Activated naive CD8-positive, alpha-beta T cell treated with anti-CD3 and anti-CD28 coated beads, Interleukin-2, amount 50 U/mL, for 16 hours (primary cell): ENCODE measurements at places on chromosomes 4 and X.

- no peak for DNase-seq
Measured at GRCh38 chrX:104189837-104190236, 23.6 kb downstream of the FAM199X start.

- DNase-seq = no peak
Measured at GRCh38 chr4:121370729-121371325, 10.0 kb downstream of the QRFPR start.

DNA sequence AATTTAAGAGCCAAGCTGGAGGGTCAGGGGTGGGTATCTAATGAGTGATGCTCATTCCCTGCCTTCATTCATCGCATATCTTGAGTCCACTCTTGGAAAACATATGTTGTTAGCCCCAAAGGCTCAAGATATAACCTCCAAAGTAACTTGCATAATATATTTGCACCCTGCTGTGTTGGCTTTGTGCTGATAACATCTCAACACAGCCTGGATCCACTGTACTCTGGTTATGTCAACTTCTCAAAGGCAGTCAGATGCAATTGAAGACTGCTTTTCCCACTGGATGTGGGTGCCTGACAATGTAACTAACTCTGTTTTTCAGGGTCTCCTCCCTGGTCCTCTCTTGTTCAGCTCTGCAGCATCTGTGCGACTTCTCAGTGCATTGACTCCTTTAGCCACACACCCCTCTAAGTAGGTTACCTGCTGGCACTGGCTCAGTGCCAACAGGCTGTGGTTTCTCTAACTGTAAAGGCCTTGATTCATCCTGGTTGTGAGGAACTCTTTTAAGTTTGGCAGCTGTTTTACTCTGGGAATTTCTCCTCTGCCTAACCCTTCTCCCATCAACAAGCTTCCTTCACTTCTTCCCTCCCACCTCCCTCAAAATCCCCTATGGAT lies 28.1 kb downstream of the SLC16A2 start:
- DNase-seq = no peak

DNA sequence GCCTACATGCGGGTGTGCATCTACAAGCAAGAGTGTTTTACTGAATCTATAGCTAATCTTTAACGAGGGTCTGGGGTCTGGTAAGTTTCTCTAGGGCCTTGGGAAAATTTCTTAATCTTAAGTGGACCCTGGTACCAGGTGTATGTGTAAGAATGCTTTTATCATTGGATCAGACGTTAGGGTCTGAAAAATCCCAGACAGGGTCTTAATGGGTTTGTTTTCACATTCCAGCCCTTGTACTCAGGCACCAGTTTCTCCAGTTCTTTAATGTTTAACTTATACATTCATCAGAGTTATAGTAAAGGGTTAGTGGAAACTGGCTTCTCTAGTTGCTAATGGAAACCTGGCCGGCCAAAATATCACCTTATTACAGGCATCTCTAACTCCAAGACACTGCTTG lies 11.6 kb downstream of the MAGEB16 start:
- no peak for DNase-seq

DNA sequence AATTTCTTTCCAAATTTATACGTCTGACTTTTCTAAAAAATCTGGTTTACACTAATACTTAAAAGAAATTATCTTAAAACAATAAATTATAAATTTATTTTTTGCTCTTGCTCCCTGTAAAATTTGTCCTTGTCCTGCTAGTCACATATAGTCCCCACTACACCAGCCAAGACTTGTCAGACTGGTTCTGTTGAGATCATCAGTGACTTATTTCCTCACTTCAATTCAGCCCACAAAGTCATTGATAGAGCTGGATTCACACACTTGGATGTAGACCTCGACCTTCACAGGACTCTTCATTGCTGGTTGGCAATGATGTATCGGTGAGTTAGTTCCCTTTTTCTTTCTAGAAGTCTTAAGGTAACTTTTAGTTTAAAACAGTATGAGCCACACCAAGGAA lies at the start of gene TMPRSS11E:
Gene TMPRSS11E, plus strand, starts transcription at position 263 of the 400 bp plus-strand sequence. Its CDS starts 50 bp downstream, at position 313.
- DNase-seq = no peak

GRCh38 chr4:8769645-8770517 lies 101.8 kb downstream of the HMX1 start:
- DNase-seq = no peak

DNA sequence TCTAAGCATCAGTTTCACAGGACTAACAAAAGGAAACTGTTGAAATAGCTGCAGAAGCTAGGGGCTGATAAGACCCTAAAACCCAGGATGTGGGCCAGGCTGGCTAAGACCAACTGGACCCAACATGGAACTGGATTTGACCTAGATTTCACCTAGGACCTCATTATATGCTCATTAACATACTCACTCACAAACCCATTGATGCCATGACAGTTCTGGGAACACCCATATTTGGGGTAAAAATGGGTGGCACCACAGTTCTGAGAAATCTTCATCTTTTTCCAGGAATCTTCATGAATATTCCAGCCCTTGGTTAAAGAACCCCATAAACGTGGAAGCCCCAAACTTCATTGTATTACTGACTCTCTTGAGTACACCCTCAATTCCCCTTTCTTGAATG lies 41.1 kb downstream of the HSD17B13 start:
- no peak for DNase-seq
